Mesenchymal stem cell (in vitro differentiated cells and primary cell): ENCODE measurements at places on chromosomes 2 and 18.

GRCh38 chr2:96470636-96471035 is 34.5 kb downstream of the NEURL3 start:
- DNase-seq: peak; percentile 7

- DNase-seq: no peak
Measured at GRCh38 chr2:120510751-120511395, 164.9 kb downstream of the INHBB start.

DNA sequence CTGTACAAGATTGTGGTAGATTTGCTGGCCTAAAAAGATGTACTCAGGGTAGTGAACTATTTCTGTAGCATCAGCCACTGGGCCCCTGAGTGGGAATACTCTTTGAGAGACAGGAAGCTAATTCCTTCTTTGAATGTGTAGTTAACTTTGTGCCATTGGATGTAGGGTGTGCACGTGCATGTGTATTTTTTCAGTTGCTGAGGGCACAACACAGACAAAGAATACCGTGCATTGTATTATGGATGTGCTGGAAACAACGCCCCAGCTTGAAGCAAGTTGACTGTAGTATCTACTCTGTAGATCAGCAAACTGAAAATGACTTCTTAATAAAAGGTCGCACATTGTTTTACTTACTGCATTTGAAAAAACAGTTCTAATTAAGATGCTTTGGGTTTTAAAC is 14.1 kb downstream of the CRIM1 start:
- no peak for DNase-seq

DNA sequence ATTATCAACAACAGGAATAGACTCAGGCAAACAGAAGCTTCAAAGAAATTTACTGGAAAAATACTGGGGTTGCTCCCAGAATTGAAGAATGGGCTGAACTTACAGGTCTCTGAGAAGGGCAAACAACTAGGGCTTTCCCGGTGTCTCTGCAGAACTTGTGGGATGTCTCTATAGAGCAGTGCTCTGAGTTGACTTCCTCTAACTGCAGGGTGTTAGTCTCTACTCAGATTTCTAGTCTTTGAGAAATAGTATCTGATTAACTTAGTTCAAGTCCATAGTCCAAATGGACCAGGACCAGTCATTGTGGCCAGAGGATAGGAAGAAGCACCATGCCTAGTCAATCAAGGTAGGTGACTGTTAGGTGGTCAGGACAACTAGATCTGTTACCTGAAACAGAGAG is 45.8 kb downstream of the LIMS1 start:
- no peak for DNase-seq

DNA sequence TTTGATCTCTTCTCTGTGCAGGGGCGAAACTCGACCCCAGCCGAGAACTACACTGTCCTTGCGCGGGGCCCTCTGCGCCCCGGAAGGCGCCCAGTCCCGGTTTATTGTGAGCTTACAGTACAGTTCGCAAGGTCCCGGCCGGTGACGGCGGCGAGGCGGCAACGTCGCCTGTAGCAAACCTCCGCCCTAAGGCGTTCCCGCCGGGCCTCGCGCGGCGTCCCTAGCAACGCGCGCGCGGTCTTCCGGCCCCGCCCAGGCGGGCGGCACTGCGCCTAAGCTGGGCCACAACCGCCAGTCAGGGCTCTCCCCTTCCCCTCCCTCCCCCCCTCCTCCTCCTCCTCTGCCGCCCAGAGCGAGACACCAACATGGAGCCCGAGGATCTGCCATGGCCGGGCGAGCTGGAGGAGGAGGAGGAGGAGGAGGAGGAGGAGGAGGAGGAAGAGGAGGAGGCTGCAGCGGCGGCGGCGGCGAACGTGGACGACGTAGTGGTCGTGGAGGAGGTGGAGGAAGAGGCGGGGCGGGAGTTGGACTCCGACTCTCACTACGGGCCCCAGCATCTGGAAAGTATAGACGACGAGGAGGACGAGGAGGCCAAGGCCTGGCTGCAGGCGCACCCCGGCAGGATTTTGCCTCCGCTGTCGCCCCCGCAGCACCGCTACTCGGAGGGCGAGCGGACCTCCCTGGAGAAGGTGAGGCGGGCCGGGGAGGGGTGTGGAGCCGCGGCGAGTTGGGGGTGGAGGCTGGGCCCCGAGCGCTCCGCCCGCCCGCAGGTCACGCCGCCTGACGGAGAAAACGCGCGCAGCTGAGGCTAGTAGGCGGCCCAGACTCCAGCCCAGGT is at the start of gene ALMS1:
Gene ALMS1 (plus strand): TSS at position 333 of the 838 bp plus-strand sequence. CDS start 33 bp downstream, at position 366.
- peak; percentile 89 for DNase-seq

- no peak for DNase-seq
Measured at GRCh38 chr18:75257605-75258004, 47.0 kb downstream of the TSHZ1 start.

DNA sequence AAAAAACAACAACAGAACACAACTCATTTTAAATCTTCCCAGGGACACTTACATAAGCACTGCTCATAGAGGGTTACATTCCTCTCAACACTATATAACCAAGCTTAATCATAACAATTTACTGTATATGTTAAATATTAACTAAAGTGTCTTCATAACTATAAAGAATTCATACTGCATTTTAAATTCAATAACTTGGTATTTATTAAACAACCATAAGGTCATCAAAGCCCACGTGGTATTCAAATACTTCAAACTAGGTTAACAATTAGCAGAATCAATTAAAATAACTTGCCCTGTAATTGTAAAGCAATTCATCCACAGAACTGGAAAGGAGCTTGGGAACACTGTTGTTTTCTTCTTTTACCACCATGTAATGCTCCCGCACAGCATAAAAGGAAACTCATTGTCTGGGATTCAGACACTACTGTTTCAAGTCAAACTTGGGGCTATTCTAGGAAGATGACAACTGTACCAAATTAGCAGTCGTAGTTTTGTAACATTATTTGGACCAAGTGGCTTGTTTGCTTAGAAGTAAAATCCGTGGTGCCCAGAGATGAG is 10.4 kb downstream of the GAREM1 start:
- no peak for DNase-seq

- DNase-seq: no peak
Measured at GRCh38 chr2:15388406-15389325, 172.5 kb downstream of the NBAS start.

DNA sequence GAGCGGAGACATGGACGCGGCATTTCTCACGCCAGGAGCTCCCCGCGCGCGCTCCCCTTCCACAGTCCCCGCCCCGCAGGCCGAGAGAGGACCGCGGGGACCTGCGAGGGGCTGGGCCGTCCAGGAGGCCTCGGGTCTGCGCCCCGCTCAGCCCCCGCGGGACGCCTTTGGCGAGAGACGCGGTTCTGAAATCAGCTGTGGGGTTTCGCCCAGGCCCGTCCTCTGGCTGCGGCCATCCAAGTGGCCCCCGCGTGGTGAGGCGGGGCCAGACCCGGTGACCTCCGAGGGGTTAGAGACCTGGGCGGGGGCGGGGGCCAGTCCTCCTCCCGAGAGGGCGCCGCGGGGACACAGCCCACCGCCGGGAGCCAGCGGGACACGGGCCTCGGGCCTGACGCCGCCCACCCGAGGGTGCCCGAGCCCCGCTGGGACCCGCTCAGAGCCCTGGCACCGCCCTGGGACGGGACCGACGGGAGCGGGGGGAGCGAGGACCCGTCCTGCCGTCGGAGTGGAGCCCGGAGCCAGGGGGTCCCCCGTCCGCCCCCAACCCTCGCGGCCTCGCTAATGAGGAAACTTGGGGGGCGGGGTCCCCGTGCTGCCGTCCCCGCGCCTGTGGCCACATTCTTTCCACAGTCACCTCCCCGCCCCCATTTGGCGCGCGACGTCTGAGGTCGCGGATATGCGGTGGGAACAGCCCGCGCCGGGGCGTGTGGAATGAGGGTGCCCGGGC is 6.1 kb upstream of the SALL3 start:
- no peak for DNase-seq

DNA sequence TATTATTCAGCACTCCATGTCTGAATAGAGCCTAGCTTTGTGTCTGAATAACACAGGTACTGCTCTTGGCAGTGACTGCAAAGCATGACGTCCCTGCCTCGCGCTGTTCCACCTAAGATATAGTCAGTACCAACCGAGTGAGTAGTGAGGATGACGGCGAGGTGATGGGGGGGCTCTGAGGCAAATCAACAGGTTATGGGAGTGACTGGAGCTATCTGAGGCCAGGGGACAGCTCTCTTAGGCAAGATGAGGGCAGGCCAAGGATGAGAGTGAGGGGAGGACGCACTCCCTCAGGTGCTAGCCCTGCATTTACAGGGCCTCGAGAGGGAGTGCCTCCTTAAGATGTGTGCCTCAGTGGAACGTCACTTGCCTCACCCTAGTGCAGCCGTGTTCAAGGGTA is 28.1 kb upstream of the NOTO start:
- no peak for DNase-seq

DNA sequence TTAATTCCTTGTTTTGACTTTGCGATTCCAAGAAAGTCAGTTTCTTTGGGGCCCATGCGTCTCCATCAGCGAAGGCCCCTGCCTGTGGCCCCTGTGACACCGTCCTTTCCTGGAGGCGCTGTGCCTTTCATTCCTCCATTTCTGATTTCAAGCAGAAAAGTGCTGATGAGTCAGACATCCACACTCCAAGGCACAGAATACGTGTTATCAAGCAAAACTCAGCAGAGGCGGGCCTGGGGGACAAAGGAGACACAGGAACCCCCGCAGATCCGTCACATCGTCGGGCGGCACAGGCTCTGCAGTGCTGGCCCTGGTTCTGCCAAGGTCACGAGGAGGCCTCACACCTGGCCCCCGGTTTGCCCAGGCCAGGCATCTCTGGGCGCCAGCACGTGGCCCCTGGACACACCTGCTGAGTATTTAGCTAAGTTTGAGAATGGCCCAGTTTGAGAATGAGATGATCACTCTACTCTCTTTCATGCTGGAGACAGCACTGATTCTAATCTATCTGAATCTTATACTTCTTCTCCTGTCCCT is 7.2 kb upstream of the SALL3 start:
- no peak for DNase-seq

DNA sequence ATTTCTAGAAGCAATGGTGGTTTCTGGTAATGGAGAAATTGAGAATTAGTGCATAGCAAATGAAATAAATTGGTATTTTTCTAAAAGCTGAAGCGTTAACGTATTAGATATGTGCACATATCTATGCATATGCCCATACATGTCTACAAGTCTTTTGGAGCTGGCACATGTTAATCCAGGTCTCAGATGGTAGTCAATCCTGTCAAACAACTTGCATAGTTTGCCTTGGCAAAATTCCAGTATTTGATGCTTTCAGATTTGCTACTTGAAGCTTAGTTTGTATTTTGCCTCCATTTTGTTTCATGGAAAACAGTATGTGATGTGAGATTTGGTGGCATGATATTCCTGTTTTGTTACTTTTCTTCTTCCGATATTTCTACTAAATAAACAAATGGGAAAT is 304.6 kb downstream of the PARD3B start:
- DNase-seq: no peak

DNA sequence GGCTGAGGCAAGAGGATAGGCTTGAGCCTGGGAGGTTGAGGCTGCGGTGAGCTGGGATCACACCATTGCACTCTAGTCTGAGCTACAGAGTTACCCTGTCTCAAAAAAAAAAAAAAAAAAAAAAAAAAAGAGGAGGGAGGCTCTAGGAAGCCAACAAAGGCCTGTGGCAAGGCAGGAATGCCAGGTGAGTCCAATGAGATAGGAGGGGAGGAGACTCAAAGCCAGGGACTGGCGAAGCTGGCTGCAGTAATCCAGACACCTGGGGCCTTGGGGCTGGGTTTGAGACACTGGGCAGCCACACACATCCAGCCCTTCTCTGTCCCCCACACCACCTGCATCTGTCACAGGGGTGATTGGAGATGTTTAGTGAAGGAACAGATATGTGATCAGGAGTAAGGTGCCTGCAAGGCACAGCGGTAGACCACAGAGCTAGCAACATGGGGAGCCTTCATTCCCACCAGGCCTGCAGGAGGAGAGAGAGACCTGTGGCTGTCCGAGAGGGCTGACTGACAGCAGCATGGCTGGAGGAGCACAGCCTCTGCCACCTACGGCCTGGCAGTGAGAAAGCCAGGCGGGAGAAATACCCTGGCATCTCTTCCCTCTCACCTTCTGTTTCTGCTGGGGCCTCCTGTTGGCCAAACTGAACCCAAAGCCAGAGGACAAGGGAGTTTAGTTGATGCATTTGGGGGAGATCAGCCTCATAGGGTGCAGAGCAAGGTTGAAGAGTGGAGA is 9.5 kb downstream of the CHPF start:
- DNase-seq: no peak

GRCh38 chr2:111986116-111986900 is 68.8 kb upstream of the TMEM87B start:
- peak; percentile 32 for DNase-seq

GRCh38 chr18:40437517-40437916 is 1517.5 kb upstream of the PIK3C3 start:
- DNase-seq: no peak

- no peak for DNase-seq
Measured at GRCh38 chr2:190877436-190877835, 3.2 kb upstream of the GLS start.

GRCh38 chr2:180652794-180653193 is 327.6 kb upstream of the UBE2E3 start:
- DNase-seq: no peak

GRCh38 chr2:201558232-201558631 is 85.1 kb downstream of the TMEM237 start:
- DNase-seq: no peak

DNA sequence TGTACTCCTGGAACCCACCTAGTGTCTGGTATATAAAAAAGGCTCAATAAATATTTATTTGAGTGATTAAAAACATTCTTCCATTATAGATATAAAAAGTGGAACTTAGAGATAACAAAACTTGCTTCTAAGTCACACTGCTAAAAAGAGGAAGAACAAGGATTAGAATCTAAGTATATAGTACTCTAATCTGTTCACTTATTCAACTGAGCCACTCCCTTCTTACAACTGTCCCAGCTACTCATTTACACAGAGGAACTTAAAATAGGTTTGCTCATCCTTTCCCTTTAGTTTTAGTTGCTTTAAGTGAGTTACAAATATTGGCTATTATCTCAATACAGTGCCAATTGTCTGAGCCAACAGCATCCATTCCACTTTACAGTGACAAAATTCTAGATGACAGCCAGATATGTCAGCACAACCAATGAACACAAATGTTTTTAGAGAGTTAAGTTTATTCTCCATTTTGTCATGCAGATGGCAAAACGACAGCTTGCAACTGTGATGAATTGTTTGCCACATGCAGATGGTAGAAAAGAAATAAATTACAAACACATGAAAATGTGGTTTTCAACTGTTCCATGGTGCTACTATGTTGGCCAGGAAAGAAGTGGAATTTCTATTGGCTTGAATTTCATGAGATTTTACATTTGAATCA is 280.7 kb upstream of the ZC3H15 start:
- no peak for DNase-seq

- no peak for DNase-seq
Measured at GRCh38 chr18:46134920-46135675, 30.9 kb downstream of the HAUS1 start.

GRCh38 chr2:218569038-218569431 is 396 bp downstream of the CNOT9 start:
- peak; percentile 96 for DNase-seq
